ENCODE measurements at places on chromosomes 5 and 9.
A peak's percentile ranks its signal among the peaks of the same experiment; 100 is the strongest.

GRCh38 chr5:111741278-111741677 lies 15.7 kb downstream of the NREP start:
- DNase-seq = no peak

- DNase-seq = peak; percentile 41
These were observed 36.2 kb upstream of the OTULIN start for GRCh38 chr5:14628346-14628745.

DNA sequence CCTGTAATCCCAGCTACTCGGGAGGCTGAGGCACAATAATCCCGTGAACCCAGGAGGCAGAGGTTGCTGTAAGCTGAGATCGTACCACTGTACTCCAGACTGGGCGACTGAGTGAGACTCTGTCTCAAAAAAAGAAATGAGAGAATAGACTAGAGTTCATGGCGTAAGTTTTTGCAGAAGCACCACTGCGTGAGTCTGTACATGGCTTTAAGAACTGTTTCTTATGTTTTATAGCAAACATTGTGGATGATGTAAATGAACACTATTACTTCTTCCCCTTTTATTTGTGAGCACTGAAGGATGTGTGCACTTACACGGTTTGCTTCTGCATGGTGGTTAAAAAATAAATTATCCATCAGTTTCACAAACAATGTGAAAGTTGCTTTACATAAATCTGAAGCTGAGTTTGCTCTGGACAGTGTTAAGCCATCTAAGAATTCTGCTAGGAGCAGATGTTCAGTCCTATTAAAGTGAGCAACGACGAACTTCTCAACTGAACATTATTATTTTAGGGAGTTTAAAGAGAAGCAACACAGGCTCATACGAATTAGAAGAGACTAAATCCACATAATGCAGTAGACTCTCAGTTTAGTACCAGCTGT lies 52.5 kb downstream of the ZFAND5 start:
- no peak for DNase-seq

GRCh38 chr5:132775476-132775961 lies 1.5 kb downstream of the SEPTIN8 start:
- DNase-seq = no peak

DNA sequence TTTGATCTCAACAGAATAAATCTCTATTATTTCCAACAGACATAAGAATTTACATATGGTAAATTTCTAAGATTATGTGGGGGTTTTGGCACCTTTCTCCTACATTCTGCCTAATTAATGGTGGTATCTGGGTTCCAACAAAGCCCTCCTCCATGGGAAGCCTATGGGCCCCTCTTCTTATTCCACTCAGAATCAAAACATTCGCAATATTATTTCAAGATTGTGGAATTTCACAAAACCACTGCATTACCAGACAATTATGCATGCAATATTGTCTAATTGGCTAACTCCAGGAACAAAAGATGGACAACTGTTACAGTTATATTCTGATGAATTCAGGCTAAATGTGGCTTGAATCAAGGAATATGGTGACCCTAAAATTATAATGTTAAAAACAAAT lies 434.0 kb downstream of the NFIB start:
- no peak for DNase-seq

All from GM13976 (cell line).